Suprapubic skin (tissue), 4 donors: ENCODE measurements at places on chromosomes 3 and 15.

- no peaks in the 10 kb centered on the region for H3K27me3 ChIP-seq
- no peaks in the 10 kb centered on the region for H3K36me3 ChIP-seq
- no peak overlapping the region for H3K4me3 ChIP-seq
- peaks cover 34% of the 10 kb centered on the region for H3K4me1 ChIP-seq
- no peak for DNase-seq
Measured at GRCh38 chr3:195268576-195269309, 2.2 kb downstream of the XXYLT1 start.

- no peak overlapping the region for H3K4me3 ChIP-seq
- H3K36me3 ChIP-seq: no peaks in the 10 kb centered on the region
- no peak for DNase-seq
- H3K27ac ChIP-seq: no peak overlapping the region
- H3K4me1 ChIP-seq: no peaks in the 10 kb centered on the region
- H3K27me3 ChIP-seq: peaks cover 11% of the 10 kb centered on the region
Measured at GRCh38 chr15:86236356-86237110, 156.9 kb downstream of the AGBL1 start.

DNA sequence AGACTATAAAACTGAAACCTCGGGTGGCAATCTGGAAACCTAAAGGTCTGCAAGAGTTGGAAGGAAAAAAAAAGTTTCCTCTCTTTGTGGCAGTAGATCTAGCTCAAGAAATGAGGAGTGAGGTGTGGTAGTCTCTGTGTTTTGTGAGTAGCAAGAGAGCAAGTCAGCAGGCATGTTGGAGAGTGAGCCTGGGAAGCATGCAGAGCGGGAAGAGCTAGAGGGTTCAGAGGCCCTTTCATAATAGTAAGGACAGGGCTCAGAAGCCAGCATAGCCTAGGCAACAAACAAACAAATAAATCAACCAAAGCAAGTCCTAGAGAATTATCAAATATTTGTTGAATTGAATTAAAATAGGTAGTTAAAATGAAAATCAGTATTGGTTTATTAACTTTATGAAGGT is 189.7 kb upstream of the CBLB start:
- no peaks in the 10 kb centered on the region for H3K27me3 ChIP-seq
- no peak overlapping the region for H3K27ac ChIP-seq
- DNase-seq: no peak

GRCh38 chr15:51093839-51094605 is 684 bp downstream of the TNFAIP8L3 start:
- peak overlapping the region; percentile 73 for H3K27ac ChIP-seq
- H3K4me3 ChIP-seq: peak overlapping the region; percentile 63
- H3K36me3 ChIP-seq: no peaks in the 10 kb centered on the region
- peak; percentile 79 for DNase-seq

GRCh38 chr15:61598655-61599054 is 369.6 kb upstream of the RORA start:
- no peaks in the 10 kb centered on the region for H3K4me1 ChIP-seq
- no peak for DNase-seq
- H3K4me3 ChIP-seq: no peak overlapping the region
- H3K36me3 ChIP-seq: no peaks in the 10 kb centered on the region

- no peaks in the 10 kb centered on the region for H3K36me3 ChIP-seq
- no peak overlapping the region for H3K27ac ChIP-seq
- H3K27me3 ChIP-seq: no peaks in the 10 kb centered on the region
- DNase-seq: no peak
- H3K4me1 ChIP-seq: no peaks in the 10 kb centered on the region
- no peak overlapping the region for H3K4me3 ChIP-seq
Measured at GRCh38 chr3:73933585-73933984, 308.8 kb upstream of the PDZRN3 start.

- H3K36me3 ChIP-seq: peaks cover 32% of the 10 kb centered on the region
- no peaks in the 10 kb centered on the region for H3K27me3 ChIP-seq
- H3K4me1 ChIP-seq: peaks cover 32% of the 10 kb centered on the region
- H3K27ac ChIP-seq: peak overlapping the region; percentile 75
- H3K4me3 ChIP-seq: peak overlapping the region; percentile 85
Measured at GRCh38 chr3:50293079-50293801, 1.0 kb upstream of the IFRD2 start.

GRCh38 chr3:128372281-128372680 is 94.4 kb downstream of the DNAJB8 start:
- H3K4me1 ChIP-seq: peaks cover 13% of the 10 kb centered on the region
- no peak overlapping the region for H3K27ac ChIP-seq
- H3K4me3 ChIP-seq: no peak overlapping the region
- H3K27me3 ChIP-seq: no peaks in the 10 kb centered on the region

- no peak overlapping the region for H3K4me3 ChIP-seq
- peaks cover 20% of the 10 kb centered on the region for H3K4me1 ChIP-seq
- H3K27me3 ChIP-seq: no peaks in the 10 kb centered on the region
- DNase-seq: no peak
Measured at GRCh38 chr3:70990723-70991122, 592.8 kb downstream of the FOXP1 start.

GRCh38 chr3:129555153-129555550 is 12.2 kb downstream of the H1-8 start:
- DNase-seq: no peak
- H3K4me3 ChIP-seq: no peak overlapping the region
- peaks cover 66% of the 10 kb centered on the region for H3K4me1 ChIP-seq
- no peak overlapping the region for H3K27ac ChIP-seq
- H3K36me3 ChIP-seq: peaks cover 27% of the 10 kb centered on the region

- no peak for DNase-seq
- peaks cover 26% of the 10 kb centered on the region for H3K4me1 ChIP-seq
- no peaks in the 10 kb centered on the region for H3K36me3 ChIP-seq
- no peak overlapping the region for H3K27ac ChIP-seq
- H3K27me3 ChIP-seq: no peaks in the 10 kb centered on the region
Measured at GRCh38 chr15:31308185-31308639, 18.4 kb upstream of the KLF13 start.

GRCh38 chr3:100765437-100765975 is 56.2 kb downstream of the TFG start:
- H3K27ac ChIP-seq: no peak overlapping the region
- no peak overlapping the region for H3K4me3 ChIP-seq
- DNase-seq: no peak
- no peaks in the 10 kb centered on the region for H3K36me3 ChIP-seq
- no peaks in the 10 kb centered on the region for H3K4me1 ChIP-seq

DNA sequence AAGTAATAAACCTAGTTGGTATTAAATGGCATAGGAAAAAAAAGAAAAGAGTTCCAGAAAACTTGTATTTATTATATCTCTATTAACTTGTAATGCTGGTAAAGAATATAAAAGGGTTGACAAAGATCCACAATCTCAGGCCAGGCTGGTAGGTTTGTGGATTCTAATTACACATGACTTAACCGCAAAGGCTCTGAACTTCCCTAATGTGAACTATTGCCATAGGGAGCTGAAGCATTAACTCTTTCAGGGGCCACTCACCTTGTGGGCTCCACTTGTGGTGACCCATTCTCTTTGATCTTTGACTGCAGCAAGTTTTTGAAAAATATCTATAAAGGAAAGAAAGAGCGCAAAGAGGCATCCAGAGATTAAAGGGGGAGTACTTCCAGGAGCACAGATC is 58.5 kb downstream of the NEK10 start:
- H3K27ac ChIP-seq: no peak overlapping the region
- no peaks in the 10 kb centered on the region for H3K27me3 ChIP-seq
- H3K4me1 ChIP-seq: no peaks in the 10 kb centered on the region
- DNase-seq: no peak
- H3K4me3 ChIP-seq: no peak overlapping the region
- no peaks in the 10 kb centered on the region for H3K36me3 ChIP-seq

DNA sequence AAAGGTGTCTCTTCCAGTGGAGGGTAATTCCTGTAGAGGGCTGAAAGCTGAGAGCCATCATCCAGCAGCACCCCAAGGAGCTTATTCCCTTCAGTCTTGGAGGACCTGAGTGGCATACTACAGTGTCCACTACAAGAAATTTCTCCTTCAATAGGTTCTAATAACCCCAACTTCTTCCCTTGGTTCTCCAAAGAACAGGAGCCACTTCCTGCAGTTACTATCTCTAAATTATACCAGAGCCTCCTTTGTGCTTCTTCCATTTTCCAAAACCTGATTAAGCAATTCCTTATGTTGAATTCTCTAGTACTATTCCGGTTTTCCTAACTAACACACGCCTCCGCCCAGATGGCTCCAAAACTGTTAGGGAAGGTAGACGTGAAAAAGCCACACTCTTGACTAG is 50.4 kb downstream of the DCLK3 start:
- DNase-seq: no peak
- no peaks in the 10 kb centered on the region for H3K36me3 ChIP-seq
- H3K4me1 ChIP-seq: no peaks in the 10 kb centered on the region
- no peak overlapping the region for H3K4me3 ChIP-seq
- no peak overlapping the region for H3K27ac ChIP-seq

DNA sequence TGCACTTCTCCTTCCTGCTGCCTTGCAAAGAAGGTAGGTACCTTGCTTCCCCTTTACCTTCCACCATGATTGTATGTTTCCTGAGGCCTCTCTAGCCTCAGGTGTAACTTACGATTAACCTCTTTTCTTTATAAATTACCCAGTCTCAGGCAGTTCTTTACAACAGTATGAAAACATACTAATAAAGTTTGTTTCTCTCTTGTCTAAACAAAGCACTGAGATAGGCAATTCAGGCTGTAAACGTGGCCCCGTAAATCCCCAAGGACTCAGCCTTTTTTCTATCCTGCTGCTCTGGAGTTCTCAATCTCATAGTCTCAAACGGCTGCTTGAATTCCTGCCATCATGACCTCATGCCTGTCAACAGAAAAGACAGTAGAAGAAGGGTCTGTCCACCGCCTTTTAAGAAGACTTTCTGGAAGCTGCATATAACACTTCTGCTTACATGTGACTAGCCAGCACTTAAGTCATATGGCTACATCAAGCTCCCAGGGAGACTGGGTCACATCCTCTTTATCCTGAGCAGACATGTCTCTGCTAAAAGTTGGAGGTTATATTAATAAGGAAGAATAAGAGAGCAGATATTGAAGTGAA is 257.8 kb downstream of the EBLN2 start:
- no peak overlapping the region for H3K4me3 ChIP-seq
- H3K27me3 ChIP-seq: no peaks in the 10 kb centered on the region
- H3K36me3 ChIP-seq: no peaks in the 10 kb centered on the region
- no peak overlapping the region for H3K27ac ChIP-seq

DNA sequence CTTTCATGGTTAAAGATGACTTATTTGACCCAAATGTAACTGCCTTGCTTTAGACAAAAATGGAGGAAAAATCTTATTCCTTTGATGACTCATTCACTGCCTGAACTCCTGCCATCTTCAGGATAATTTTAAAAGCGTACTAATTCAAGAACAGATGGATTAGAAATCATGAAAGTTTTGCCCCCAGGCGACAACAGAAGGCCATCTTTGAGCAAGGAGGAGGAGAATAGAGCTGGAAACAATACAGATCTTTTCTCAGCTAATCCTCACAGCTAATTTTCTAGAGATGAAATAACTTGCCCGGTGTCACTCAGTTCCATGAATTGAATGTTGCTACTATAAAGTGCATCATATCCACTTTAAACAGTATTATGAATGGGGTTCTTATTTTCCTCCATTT is 324.7 kb upstream of the RARB start:
- no peak overlapping the region for H3K4me3 ChIP-seq
- DNase-seq: no peak
- H3K27me3 ChIP-seq: no peaks in the 10 kb centered on the region
- no peaks in the 10 kb centered on the region for H3K4me1 ChIP-seq

- no peak overlapping the region for H3K27ac ChIP-seq
- H3K27me3 ChIP-seq: no peaks in the 10 kb centered on the region
- peaks cover 17% of the 10 kb centered on the region for H3K36me3 ChIP-seq
- DNase-seq: no peak
- H3K4me3 ChIP-seq: no peak overlapping the region
Measured at GRCh38 chr3:172288651-172289050, 159.6 kb downstream of the GHSR start.

GRCh38 chr15:88649286-88649733 is 10.5 kb downstream of the ISG20 start:
- H3K27me3 ChIP-seq: no peaks in the 10 kb centered on the region
- H3K27ac ChIP-seq: peak overlapping the region; percentile 39
- no peaks in the 10 kb centered on the region for H3K36me3 ChIP-seq
- H3K4me3 ChIP-seq: no peak overlapping the region

GRCh38 chr3:4696266-4696665 is 203.1 kb downstream of the ITPR1 start:
- no peak overlapping the region for H3K4me3 ChIP-seq
- H3K36me3 ChIP-seq: peaks cover 5% of the 10 kb centered on the region
- no peak for DNase-seq
- no peaks in the 10 kb centered on the region for H3K27me3 ChIP-seq

DNA sequence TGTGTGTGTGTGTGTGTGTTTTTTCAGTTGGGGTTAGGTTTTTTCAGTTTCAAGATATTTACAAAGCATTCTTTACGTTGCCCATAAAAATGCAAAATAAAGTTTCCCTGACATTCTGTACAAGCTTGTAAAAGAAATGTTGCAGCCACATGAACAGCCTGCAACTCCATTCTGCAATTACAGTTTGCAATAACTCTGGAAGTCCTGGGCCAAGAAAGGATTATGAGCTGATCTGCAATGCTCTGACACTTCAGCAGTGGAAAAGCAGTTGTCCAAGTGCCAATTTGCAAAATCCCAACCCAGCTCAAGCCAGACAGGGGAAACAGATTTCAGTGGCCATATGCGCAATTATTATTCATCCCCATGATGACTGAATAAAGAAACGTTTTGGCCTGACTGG is 322.1 kb downstream of the MEX3B start:
- no peak for DNase-seq
- H3K4me3 ChIP-seq: no peak overlapping the region
- H3K27ac ChIP-seq: no peak overlapping the region
- H3K36me3 ChIP-seq: no peaks in the 10 kb centered on the region
- peaks cover 6% of the 10 kb centered on the region for H3K4me1 ChIP-seq
- H3K27me3 ChIP-seq: no peaks in the 10 kb centered on the region

DNA sequence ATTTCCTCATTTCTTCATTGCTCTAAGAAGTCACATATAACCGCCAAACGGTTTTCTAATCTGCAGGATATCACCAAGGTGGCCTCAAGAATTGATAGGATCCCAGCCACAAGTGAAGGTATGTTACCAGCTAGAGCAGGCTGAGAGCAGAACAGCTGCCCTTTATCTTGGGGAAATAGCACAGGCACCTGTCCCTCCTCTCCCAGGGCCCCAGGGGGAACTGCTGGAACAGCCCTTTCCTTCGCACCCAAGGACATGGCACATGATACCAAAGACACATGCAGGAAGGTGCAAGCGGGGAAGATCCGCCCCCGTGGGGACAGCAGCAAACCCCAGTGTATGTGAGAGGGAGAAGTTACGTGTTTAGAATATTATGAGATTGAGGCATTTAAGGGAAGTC is 35.3 kb downstream of the HOMER2 start:
- no peak overlapping the region for H3K4me3 ChIP-seq
- H3K4me1 ChIP-seq: peaks cover 12% of the 10 kb centered on the region
- DNase-seq: no peak

- H3K4me3 ChIP-seq: no peak overlapping the region
- no peak overlapping the region for H3K27ac ChIP-seq
- DNase-seq: no peak
- H3K27me3 ChIP-seq: no peaks in the 10 kb centered on the region
- H3K36me3 ChIP-seq: no peaks in the 10 kb centered on the region
Measured at GRCh38 chr3:142746646-142747045, 22.8 kb downstream of the TRPC1 start.
